ENCODE measurements at places on chromosomes 7 and 10.

DNA sequence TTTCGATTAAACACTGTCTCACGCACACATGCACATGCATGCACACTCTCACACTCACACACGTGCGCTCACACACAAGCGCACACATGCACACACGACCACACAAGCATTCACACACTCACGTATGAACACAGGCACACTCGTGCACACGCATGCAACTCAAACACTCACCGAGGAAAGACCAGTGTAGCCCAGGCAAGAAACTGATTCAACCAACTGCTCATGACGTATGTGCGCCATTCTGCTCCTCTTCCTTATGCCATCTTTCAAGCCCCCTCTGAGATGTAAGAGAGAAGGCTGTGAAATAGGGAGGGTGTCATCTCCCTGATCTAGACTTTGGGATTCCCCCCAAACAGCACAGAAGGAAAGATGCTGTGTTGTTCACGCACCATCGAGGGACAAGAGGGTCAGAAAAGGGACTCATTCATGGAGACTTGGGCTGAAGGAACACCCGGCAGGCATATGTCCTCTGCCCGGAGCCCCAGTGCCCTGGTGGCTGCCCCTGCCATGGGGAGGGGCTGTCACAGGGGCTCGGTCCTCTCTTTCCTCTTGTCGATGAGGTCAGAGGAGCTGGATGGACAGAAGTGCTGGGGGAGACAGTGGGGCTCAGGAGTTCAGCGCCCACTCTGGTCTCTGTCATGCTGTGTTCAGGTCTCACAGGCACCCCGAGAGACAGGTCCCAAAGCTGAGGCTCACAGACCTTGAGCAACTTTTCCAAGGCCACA lies 130.1 kb upstream of the SHH start:
- DNase-seq: no peak

DNA sequence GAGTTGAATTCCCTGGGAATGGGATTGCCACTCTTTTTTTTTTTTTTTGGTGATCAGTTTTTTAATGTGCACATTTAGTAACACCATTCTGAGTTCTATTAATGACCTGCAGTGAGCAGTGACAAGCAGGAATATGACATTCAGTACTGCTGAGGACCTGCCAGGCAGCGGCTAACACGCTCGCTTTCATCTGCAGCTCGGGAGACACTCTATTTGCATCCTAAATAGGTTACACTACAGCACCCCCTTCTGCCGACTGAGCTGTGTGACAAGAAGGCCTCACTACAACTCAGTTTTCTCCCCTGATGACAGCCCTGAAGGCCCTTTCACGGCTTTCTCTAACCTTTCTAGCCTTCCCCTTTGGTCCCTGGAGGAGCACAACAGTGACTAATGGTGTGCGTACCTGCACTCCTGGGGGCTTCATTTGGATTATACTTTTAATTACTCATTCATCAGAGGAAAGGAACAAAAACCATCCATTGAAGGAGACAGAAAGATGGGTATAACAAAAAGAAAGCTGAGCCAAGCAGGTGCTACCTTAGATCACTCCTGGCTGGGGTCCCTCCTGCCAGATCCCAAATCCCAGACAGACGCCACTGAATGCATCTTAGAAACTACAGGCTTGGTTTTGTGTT lies 872.4 kb downstream of the LRMDA start:
- DNase-seq: peak; percentile 74

GRCh38 chr7:138538518-138538917 lies 78.5 kb downstream of the TRIM24 start:
- no peak for DNase-seq

DNA sequence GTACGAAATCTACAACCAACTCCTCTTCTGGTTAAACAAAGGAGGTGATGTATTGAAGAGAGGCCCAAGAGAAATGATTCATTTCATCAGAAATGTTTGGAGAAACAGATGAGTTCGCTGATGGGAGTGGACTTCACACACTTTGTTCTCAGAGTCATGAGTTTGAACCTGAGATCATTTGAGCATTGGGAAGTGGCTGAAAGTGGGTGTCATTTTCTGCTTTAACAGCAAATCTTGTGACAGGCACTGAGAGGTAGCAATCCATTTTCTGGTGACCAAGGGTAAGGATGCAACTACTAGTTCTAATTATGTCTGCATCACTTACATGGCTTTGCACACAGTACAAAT lies 51.4 kb downstream of the RBM20 start:
- DNase-seq: no peak

GRCh38 chr7:115132096-115132495 lies 210.2 kb downstream of the MDFIC start:
- DNase-seq: no peak

- DNase-seq: no peak
Measured at GRCh38 chr7:87658553-87658952, 30.4 kb downstream of the RUNDC3B start.

DNA sequence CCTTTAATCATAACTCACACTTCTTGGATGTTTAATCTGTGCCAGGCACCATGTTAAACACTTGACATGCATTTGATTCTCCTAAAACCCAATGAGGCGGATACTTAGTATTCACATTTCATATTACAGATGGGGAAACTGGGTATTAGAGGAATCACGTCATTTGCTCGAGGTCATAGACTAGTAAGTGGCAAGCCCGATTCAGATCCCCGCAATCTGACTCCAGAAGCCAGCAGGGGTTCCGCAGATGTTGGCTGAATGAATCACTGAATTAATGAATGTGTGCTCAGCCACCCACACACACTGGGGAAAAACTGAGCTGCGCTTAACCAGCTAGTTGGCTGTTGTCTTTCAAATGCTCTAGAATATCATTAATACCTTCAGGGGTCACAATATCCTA lies 22.5 kb upstream of the ENO4 start:
- no peak for DNase-seq

DNA sequence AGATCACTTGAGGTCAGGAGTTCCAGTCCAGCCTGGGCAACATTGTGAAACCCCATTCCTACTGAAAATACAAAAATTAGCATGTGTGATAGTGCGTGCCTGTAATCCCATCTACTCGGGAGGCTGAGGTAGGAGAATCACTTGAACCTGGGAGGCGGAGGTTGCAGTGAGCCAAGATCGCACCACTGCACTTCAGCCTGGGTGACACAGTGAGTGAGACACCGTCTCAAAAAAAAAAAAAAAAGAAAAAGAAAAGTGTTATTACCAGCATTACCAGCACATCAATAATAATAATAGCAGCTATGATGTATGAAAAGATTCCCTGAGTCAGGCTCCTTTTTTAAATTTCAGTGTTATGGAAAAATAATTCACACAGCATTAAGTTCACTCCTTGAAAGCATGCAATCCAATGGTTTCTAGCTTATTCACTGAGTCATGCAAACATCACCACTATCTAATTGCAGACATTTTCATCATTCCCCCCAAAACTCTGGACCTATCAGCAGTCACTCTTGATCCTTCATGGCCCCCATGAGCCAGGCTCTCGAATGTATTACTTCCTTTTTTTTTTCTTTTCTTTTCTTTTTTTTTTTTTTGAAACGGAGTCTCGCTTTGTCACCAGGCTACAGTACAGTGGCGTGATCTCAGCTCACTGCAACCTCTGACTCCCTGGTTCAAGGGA lies 228.4 kb downstream of the FANK1 start:
- no peak for DNase-seq

- peak; percentile 55 for DNase-seq
Measured at GRCh38 chr7:157397731-157398691, 61.2 kb downstream of the DNAJB6 start.

GRCh38 chr7:127619681-127620405 lies 1.9 kb upstream of the PAX4 start:
- no peak for DNase-seq

DNA sequence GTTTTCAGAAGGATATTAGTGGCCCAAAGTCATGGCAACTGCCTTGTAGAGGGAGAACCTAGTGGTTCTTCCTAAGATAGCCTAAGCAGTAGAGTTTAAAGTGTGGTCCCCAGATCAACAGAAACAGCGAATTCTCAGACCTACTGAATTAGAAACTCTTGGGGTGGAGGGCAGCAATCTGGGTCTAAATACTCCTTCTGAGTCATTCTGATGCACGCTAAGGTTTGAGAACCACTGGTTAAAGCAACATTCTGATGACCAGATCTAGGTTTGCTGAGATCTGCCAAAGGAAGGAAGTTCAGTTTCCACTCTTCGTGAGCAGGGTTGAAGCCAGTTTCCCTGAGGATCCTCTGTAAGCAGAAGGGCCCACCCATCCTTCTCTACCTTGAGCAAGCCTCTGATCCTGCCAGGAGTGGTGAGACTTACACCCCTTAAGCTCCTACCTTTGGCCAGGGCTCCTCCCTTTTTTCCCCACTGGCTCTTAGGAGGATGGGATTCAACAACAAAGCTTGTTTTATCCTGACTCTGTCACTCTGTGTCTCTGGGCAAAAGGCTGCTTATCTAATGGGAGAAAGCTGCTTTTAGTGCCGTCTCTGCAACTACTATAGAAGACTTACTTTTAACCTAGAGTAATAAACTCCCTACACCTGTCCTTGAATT lies 26.8 kb upstream of the TRUB1 start:
- DNase-seq: no peak

- DNase-seq: no peak
Measured at GRCh38 chr7:95041031-95041430, 133.6 kb downstream of the PPP1R9A start.

- no peak for DNase-seq
Measured at GRCh38 chr7:48052748-48053147, 17.4 kb downstream of the C7orf57 start.

- DNase-seq: no peak
Measured at GRCh38 chr7:102933763-102934162, 21.0 kb downstream of the LRRC17 start.

DNA sequence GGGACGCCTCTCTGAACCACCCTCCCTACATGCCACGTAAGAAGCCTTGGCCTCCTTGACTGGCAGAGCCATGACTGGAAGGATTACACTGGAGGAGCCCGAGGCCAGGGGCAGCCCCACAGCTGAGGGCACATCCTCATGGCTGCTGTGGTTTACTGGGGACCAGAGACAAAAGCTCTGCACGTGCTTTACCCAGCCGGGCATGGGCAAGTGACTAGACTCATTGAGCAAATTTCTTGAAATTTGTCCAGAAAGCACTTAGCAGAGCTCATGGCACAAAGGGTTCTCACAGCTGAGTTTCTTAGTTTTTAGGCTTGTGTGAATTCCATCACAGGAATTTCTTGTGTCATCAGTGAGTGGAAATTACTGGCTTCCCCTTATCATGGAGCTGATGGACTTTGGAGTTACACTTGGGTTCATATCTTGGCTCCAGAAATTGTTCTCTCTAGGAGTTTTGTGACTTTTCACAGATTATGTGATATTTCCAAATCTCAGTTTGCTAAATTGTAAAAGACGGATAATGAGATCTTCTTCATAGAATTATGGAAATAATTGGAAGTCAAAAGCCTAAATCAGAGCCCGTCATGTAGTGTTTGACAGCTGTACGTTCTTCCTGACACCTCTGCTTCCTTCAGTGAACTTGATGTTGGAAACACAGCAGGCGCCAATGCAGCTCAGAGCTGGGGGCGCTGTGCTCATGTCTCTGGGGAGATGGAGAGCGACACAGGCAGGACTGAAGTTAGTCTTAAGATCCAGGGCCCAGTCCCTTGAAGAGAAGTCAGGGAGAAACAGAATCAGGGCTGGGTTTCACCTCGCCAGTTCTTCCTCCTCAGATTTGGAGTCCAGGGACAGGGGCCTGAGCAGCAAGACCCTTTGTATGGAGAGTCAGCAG lies 47.7 kb upstream of the MGAM2 start:
- DNase-seq: no peak

GRCh38 chr10:34584164-34584563 lies 230.9 kb downstream of the PARD3 start:
- no peak for DNase-seq

DNA sequence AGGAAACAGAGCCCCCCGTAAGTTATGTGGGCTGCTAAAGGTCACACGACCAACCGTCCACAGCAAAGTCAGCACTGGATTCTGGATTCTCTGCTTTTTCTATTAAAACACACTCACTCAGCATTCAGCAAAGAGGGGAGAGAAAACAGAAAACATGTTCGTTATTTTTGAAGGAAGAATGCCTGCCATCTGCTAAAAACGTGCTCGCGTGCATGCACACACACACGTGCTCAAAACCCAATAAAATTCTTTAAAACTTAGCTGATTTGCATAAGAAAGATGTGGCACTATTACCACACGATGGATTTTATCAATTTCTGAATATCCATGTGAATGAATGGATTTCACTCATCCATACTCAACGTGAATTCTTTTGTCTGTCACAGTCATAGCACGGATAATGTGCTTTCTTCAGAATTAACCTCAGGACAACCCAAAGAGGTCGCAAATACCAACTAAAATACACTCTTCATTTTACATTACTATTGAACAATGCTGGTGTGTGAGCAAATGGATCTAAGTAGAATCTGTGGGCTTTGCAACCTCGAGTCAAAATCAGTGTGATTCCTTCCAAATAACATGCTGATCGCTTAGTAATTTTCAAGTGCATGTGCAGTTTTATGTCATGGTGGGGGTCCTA lies 40.8 kb downstream of the NRP1 start:
- no peak for DNase-seq

DNA sequence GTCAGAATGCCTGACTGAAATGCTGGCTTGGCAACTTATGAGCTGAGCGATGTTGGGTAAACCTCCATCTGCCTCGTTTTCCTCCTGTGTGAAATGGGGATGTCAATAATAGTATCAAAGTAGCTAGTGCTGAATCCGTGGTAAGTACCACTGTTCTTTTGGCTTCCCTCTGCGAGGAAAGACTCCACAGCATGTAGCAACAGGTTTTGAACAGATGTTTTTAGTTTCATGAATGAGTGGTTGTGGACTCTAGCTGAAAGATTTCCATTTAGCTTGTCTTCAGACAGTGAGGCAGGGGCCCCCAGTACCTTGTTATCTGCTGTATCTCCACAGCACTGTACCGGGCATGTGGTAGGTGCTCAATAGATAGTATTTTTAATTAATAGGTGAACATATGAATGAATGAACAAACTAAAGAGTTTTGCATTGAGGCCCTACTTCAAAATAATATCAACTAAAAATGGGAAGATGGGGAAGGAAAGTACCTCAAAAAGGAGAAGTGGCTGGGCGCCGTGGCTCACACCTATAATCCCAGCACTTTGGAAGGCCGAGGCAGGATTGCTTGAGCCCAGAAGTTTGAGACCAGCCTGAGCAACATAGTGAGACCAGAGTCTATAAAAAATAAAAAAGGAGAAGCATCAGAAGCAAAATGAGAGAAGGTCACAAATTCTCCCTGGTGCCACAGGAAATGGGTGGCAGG lies 5.6 kb upstream of the DLG5 start:
- DNase-seq: no peak

- no peak for DNase-seq
Measured at GRCh38 chr10:11856678-11857077, 33.5 kb downstream of the PROSER2 start.

DNA sequence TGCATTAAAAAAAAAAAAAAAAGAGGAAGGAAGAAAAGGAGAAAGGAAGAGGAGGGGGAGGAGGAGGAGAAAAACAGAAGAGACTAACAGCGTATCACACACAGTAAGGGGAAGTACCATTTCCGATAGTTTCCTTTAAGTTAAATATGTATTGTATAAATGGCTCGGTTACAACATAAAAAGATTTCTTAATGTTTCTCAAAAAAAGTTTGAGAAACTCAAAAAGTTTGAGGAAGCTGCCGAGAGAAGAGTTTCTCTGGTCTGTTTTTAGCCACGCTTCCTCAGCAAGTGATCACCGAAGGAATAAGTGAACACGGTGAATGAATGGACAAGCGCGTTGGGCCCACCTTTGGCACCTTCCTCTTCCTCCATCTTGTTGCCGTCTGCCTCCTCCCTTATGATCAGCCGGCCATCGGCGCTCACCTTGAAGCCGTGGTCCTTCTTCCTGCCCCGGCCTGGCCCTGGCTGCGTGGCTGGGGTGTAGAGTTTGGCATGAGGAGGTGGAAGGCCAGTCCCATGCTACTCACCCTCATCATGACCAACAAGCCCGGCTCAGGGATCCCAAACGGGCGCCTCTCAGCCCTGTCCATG lies 31.3 kb upstream of the FRAT2 start:
- DNase-seq: no peak
